Brain pericyte (primary cell): ENCODE measurements at places on chromosomes 5 and 9.

DNA sequence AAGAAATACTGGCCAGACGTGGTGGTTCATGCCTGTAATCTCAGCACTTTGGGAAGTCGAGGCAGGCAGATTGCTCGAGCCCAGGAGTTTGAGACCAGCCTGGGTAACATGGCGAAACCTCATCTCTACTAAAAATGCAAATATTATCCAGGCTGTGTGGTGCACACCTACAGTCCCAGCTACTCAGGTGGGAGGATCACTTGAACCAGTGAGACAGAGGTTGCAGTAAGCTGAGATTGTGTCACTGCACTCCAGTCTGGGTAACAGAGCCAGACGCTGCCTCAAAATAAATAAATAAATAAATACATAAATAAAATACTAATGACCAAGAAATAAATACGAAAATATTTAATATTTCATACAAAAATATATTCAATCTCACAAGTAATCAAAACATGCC is 18.8 kb downstream of the KLF9 start:
- no peak for DNase-seq

DNA sequence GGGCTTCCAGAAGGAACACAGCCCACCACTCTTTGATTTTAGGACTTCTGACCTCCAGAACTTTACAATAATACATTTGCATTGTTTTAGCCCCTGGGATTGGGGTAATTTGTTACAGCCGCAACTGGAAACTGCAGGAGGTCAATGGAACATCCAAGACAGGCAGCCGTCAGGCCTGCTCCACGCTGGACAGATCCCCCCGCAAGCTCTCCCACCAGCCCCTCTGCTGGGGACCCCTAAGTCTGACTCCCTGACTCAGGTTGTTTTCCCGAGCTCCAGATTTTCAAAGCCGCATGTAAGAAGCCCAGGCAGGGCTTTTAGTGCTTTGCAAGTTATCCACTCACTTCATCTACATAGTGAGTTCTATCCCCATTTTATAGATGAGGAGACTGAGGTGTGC is 127.6 kb downstream of the PAX5 start:
- no peak for DNase-seq

- no peak for DNase-seq
Measured at GRCh38 chr5:3780907-3781306, 185.3 kb downstream of the IRX1 start.

DNA sequence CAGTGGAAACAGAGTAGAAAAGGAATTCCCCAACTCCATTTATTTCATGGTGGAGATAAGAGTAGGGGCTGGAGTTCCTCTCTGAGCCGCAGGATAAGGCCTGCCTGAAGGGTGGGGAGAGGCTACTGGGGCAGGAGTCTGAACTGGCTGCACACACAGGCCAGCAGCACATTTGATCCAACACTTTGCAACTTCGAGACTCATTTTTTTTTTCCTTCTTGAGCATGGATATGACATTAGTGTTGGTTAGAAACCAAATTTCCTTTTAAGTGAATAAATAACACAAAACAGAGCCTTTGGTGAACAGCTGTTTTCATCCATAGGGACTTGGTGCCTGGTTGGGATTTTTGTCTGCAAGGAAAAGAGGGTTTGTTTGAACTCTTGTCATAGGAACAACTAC is 76.6 kb downstream of the RALGPS1 start:
- DNase-seq = no peak

GRCh38 chr5:169796731-169797130 is 159.7 kb downstream of the DOCK2 start:
- DNase-seq = no peak

- DNase-seq = no peak
Measured at GRCh38 chr5:118552146-118552545, 436.2 kb downstream of the DTWD2 start.

- no peak for DNase-seq
Measured at GRCh38 chr5:252546-252945, 18.9 kb upstream of the PDCD6 start.

GRCh38 chr9:26687421-26687820 is 205.2 kb downstream of the CAAP1 start:
- no peak for DNase-seq

- peak; percentile 83 for DNase-seq
Measured at GRCh38 chr5:1793301-1793740, 6.3 kb downstream of the MRPL36 start.

- no peak for DNase-seq
Measured at GRCh38 chr5:152271420-152271819, 133.7 kb downstream of the NMUR2 start.

DNA sequence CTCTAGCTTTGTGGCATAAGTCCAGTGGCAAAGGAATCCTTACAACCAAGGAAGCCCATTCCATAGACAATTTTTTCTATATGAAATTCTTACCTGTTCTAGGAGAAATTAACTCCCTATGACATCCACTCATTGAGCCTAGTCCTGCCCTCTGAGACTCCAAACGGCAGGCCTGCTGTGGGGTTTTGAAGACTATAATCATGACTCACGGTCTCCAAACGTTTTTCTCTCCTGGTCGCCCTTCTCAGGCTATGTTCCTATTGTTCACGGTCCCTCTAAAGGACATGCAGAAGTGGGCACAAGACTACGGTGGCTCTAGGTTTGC is 611 bp downstream of the EXOSC3 start:
- DNase-seq = no peak

DNA sequence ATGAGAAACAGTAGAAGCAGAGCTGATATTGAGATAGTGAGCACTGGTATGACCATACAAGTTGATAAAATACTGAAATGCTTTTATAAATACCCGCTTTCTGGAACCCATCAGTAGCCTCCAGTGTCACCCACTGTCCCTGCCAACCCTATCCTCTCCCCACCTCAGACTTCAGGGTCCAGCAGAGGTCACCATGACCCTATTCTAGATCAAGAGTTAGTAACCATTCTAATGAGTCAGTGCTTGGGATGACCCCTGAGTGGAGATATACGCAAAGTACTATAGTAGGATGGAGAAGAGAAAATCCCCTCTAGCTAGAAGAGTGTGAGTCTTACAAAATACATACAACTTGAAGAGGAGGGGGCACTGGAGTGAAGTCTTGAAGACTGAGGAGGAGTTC is 297.9 kb upstream of the BRINP1 start:
- no peak for DNase-seq

DNA sequence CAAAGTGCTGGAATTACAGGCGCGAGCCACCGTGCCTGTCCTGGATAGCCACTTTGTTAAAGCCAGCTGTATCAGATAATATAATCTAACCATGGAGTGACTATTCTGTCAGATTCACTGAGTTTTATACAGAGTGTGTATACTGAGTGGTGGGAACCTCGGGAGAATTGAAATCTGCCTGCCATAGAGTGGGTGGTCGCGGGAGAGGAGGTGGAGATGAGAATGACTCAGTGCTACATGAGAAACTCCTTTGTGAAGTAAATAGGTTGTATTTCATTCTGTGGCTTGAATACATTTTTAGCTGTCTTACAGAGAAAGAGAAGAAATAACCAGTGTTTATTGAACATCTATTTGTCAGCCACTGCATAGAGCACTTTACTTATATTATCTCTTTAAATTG is 26.4 kb downstream of the ATP6V0E1 start:
- DNase-seq = no peak

DNA sequence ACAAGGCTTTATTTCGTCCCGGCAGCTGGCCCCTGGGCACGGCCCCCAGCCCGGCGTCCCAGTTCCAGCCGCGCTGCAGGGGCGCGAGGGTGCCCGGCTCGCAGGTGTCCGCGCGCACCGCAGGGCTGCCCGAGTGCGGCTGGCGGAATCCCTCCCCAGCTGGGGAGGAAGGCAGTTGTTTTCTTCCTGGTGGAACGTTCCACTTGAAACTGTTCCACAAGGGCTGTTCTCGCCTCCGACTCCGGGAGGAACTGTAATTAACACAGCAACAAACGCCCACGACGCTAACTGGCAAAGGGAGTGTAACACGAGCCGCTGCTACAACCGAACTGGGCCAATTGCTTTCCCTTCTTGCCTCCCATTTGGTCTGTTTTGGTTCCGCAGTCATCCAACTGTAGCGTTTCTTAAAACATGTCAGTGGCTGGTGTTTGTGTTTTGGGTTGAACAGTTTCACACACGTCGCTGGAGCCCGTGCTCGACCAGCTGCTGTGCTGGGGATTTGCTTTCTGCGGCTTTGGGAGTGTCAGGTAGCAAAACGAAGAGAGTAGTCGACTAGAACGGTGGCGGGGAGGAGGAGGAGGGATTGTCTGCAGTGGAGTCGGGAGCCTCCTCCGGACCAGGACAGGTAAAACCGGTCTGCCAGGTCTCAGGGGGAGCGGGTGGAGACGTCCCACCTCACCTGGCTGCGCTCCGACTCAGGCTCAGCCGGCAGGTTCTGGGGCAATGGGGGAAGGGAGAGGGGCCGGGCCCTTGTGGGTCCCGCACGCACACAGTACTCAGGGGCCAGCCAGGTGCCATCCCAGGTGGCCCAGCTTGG is 131.6 kb upstream of the NIPBL start:
- DNase-seq = no peak

GRCh38 chr9:3497857-3498256 is 27.9 kb downstream of the RFX3 start:
- no peak for DNase-seq

DNA sequence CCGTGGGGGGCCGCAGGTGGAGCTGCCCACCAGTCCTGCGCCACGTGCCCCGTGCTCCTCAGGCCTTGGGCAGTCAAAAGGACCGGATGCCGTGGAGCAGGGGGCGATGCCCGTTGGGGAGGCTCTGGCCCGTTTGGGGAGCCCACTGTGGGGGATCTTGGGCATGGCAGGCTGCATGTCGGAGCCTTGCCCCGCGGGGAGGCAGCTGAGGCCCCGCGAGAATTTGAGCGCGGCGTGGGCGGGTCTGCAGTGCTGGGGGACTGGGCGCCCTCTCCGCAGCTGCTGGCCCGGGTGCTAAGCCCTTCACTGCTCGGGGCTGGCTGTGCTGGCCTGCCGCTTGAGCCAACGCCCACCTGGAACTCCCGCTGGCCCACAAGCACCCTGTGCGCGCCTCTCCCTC is 445.6 kb upstream of the EDIL3 start:
- no peak for DNase-seq

DNA sequence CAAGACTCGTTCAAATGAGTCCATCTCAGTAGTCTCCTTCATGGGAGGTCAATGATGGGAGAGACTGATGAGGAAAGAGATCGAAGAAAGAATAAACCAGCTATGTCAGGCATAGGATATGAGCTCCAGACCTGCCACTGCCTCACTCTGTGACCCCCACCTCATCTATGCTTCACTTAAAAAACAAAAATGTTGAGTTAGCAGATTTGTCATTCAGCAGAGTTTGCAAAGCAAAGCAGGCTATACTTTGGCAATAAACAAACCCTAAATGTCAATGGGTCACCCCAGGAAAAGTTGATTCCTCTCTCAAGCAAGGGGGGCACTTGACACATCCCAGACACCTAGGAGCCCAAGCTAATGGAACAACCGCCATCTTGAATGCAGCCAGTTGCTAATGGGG is 117.0 kb downstream of the GABBR2 start:
- DNase-seq = no peak

- no peak for DNase-seq
Measured at GRCh38 chr9:97966493-97966892, 16.6 kb upstream of the ANP32B start.

- DNase-seq = no peak
Measured at GRCh38 chr5:136104306-136104965, 28.2 kb upstream of the SMAD5 start.

DNA sequence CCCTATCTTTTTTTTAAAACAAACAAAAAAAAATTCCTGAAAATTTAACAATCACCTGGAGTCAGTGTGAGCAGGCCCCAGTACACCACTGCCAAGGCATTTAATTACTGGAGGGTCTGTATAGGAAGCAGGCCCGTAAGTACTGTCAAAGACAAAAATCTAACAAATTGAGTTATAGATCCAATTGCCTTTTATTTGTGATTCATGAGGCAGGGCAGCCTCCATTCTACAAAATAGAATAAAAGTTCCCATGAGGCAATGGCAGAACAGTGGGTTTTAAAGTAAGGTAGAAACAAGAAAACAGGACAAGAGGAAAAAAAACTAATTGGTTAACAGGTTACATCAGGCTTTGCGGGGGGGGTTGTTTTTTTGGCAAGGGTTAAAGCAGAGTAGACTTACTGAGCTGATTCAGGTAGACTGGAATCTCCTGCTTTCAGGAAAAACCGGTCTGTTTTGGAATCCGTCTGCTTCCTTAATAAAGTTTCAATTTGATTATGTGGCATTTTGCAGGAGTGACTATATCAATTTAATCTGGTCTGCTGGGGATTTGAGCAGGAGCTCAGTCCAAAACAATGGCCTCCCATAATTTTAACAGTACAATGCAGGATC is 48.9 kb downstream of the AUH start:
- DNase-seq = no peak

GRCh38 chr9:21326526-21327139 is 8.6 kb downstream of the KLHL9 start:
- DNase-seq = no peak

GRCh38 chr5:122054266-122054665 is 23.8 kb downstream of the LOX start:
- DNase-seq = no peak

GRCh38 chr9:78863531-78863930 is 566.6 kb downstream of the PSAT1 start:
- DNase-seq = no peak

- DNase-seq = no peak
Measured at GRCh38 chr5:81694726-81695125, 56.2 kb downstream of the SSBP2 start.

- DNase-seq = no peak
Measured at GRCh38 chr9:84759300-84759750, 89.8 kb downstream of the NTRK2 start.

- no peak for DNase-seq
Measured at GRCh38 chr9:109771796-109772531, 8.0 kb upstream of the PALM2AKAP2 start.

- DNase-seq = no peak
Measured at GRCh38 chr9:14981291-14981950, 71.2 kb upstream of the FREM1 start.

- no peak for DNase-seq
Measured at GRCh38 chr5:133052317-133053175, 733 bp downstream of the HSPA4 start.

- DNase-seq = no peak
Measured at GRCh38 chr5:179432547-179432946, 87.3 kb upstream of the ADAMTS2 start.

DNA sequence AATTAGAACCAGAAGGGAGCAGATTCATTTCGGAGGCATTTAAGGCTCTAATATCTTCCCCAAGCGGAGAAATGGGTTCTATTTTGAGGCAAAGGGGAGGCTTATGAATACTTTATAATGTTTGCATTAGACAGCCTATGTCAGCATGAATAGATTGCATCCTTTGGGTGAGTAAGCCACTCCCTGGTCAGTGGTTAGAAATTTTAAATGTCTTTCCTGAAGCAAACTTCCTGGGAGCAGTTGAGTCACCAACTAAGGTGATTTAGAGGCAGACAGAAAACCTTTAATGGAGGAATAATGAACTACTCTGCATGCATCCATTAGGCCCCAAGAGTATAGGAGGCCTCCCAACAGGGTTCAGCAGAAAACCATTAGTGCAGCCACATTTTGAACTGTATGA is 204.9 kb downstream of the ELAVL2 start:
- no peak for DNase-seq

DNA sequence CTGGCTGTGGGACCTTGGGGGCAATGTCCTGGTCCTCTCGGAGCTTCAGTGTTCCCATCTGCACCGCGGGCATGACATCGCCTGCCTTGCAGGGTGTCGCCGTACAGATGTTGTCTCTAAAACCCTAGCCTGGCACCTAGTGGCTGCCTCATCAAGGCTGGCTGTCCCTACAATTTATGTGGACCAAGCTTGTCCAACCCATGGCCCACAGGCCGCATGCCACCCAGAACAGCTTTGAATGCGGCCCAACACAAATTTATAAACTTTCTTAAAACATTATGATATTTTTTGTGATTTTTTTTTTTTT is 18.3 kb upstream of the ASS1 start:
- DNase-seq = no peak
